Islet precursor cell (in vitro differentiated cells): ENCODE measurements at places on chromosomes 7 and 10.

GRCh38 chr10:69475433-69475830 is 24.2 kb downstream of the TSPAN15 start:
- DNase-seq = no peak

- DNase-seq = no peak
These were observed 294.9 kb downstream of the IPMK start for GRCh38 chr10:57972783-57973182.

DNA sequence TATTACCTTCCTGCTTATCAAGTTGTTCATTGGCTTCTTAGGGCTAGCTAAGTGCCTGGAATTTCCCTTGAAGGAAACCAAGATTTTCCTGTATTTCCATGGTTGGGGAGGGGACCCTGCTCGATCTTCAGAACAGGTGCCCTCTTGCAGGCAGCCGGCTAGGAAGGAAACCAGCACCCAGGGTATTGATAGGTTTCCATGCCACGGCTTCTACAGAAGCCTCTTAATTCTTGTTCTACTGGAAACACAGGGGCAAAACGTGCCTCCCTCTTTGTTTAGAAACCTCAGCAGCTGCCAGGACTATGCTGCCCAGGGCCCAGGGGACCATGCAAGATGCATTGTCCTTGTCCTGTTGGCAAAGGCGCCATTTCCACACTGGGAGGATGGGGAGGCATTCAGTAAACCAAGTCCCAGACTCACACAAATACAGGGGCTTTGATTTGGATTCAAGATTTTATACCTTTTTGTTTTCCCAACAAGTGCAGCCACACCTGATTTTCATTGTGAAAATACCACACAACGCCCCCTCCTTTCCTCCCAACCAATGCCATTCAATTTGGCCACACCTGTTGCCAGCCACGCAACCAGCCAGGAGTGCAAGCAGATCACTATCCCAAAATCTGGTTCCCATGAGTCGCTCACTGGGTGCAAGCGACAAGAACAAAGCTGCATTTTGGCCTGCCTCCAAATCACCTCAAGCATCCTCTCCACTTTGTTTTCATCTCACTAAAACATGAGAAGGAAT is 29.6 kb downstream of the C10orf71 start:
- no peak for DNase-seq

DNA sequence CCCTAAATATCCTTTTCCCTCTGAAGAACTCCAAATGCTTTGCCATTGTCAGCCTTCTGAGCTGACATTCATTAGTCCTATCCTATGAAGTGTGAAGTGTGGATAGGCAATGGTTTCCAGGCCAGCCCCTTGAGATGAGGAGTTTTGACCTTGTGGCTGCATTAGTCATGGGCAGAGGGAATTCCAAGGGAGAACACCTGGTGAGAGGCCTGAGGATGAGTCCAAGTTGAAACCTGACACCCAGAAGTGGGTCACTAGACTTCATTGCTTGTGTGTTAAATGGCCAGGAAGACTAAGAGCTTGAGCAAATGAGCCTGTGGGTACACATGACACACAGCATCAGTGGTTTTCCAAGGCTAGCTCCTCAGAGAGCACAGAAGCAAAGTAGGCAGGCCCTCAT is 260.8 kb downstream of the SKAP2 start:
- DNase-seq = peak; percentile 92

- no peak for DNase-seq
These were observed 19.4 kb downstream of the ENO4 start for GRCh38 chr10:116868722-116869121.

GRCh38 chr7:27210441-27211083 is 10.7 kb upstream of the HOXA13 start:
- DNase-seq = peak; percentile 83

DNA sequence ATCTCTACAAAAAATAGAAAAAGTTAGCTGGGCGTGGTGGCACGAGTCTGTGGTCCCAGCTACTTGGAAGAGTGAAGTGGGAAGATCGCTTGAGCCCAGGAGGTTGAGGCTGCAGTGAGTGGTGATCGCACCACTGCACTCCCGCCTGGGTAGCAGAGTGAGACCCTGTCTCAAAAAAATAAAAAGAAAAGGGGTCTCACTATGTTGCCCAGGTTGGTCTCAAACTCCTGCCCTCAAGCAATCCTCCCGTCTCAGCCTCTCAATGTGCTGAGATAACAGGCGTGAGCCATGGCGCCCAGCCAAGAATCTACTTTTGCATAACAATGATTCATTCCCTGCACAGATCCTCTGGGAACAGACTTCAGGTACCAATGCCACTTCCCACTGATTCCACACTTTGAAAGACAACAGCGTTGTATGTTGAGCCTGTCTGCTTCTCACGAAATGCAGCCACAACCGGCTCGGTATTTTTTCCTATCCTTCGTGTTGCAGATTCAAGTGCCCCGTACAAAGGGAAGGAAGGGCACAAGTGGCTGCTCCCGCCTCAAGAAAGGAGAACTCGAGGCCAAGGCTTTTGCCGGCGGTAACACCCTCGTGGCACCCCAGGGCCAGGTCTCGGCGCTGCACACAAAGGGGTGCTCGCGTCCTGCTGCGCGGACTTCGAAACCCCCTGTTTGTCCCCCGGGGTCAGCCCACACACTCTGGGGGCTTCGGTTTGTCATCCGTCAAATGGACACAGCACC is 745 bp downstream of the DAGLB start:
- peak; percentile 74 for DNase-seq

DNA sequence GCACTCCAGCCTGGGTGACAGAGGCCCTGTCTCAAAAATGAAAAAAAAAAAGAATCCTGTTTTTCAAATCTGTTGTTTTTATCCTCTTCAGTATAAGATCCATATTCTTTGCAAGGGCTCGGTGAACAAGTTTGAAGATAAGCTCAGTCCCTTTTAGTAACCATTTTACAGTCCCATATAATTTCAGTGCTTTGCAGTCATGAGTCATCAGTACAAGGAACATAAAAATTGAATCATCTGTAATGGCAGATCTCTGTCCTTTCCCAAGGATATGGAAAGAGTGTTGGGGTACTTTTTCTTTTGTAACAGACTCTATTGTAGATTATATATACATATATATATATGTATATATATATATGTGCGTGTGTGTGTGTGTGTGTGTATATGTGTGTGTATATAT is 52.2 kb upstream of the ZPBP start:
- no peak for DNase-seq

DNA sequence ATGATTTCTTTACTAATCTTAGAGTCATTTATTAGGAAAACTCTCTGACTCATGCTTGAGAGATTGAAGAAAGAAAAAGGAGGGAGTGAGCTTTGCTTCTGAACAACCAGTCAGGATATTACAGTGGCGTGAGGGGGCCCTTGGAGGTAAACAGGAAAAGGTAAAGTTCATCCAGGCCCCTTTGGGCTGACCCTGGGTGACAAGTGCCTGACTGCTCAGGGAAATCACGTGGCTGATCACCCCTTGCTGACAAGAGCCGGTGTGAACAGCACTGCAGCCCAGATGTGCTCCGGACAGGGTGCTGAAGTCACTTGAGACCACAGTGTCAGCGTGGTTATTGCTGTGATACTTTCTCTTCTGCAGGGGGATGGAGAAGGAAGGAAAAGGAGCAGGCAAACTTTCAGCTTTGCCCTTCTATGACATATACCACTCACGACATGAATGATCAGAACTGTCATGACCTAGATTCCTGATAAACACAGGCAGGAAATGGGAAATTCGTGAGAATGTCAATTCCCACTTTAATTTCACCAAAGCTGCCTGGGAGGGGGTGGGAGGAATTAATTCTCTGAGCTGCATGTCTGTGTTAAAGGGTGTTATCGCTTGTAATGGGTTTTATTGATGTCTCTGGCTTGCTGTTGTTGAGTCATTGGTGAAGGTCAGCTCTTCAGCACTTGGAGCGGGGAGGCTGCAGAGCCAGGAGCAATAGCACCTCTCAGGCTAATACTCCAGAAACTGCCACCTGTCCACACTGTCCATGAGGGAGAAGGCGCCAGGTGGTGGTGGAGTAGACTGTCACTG is 139.8 kb upstream of the AOAH start:
- DNase-seq = no peak

- DNase-seq = no peak
These were observed 14.0 kb upstream of the AKR1E2 start for GRCh38 chr10:4812046-4812445.

- no peak for DNase-seq
These were observed 61.4 kb downstream of the GBF1 start for GRCh38 chr10:102306710-102307109.
